ENCODE measurements at places on chromosomes 11 and 22. TPM values are rescaled to one million over a fixed set of nuclear protein-coding genes. Genes with fewer than 3 reads are reported as not detected.

Gene CFAP68
- polyA plus RNA-seq = 39.1 TPM

Gene WT1
- 3.4 TPM for polyA plus RNA-seq

Gene FAM227A
- 5.5 TPM for polyA plus RNA-seq

Gene NTM
- polyA plus RNA-seq = 19.3 TPM

Gene ADAMTS8
- 5.8 TPM for polyA plus RNA-seq

Gene HEPHL1
- polyA plus RNA-seq = not detected
